Hematopoietic multipotent progenitor cell (in vitro differentiated cells): ENCODE measurements at places on chromosomes 7 and 10.

- no peak for DNase-seq
Observed at GRCh38 chr10:75506930-75507329, 75.5 kb downstream of the LRMDA start.

- peak; percentile 28 for DNase-seq
Observed at GRCh38 chr7:92246360-92247101, 757 bp downstream of the ANKIB1 start.

DNA sequence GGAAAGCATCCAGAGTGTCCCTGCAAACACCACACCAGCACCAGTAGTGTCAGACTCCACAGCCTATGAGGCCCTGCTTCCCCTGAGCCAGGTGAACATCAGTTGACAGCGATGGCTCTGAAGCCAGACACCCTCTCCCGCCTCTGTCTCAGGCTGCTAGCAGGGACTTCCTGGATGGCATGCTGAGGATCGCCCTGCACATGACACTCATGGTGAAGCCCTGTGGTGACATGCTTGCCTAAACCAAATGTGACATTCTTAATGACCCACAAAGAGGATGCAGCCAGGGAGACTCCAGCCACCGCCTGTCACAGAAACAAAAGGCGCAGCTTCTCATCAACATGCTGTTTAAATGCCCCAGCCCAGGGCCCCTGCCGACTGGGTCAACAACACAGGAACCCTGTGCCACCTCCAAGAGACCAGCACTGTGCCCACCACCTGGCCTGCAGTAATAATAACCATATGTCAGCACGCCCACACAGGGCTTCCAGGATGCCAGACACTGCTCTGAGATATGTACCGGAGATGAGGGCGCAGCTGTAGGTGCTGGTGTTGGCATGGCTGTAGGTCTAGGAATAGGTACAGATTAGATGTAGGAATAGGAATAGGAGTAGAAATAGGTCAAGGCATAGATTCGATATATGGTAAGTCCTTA is 81.3 kb downstream of the GRID1 start:
- no peak for DNase-seq

DNA sequence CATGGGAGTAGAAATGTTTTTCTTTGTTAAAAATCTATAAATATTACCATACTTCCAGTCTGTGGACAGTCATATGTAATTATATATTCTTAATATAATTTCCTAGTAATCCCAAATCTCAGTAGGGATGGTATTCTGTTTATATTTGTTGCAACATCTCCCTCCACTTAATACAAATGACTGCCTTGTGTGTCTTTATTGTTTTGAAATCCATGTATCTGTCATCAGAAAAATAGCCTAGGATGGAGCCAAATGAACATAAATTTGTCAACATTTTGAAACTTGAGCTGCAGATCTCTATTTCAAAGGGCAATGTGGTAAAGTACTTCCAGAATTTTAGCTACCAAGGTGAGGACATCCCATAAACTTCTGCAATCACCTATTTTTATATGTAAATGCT is 290.7 kb downstream of the TSPAN12 start:
- no peak for DNase-seq

GRCh38 chr7:18597754-18598153 is 102.2 kb downstream of the HDAC9 start:
- no peak for DNase-seq

- DNase-seq: peak; percentile 28
Observed at GRCh38 chr10:46255801-46256747, 30.7 kb upstream of the ANTXRL start.

- DNase-seq: no peak
Observed at GRCh38 chr10:129021594-129022304, 445.3 kb upstream of the MGMT start.

DNA sequence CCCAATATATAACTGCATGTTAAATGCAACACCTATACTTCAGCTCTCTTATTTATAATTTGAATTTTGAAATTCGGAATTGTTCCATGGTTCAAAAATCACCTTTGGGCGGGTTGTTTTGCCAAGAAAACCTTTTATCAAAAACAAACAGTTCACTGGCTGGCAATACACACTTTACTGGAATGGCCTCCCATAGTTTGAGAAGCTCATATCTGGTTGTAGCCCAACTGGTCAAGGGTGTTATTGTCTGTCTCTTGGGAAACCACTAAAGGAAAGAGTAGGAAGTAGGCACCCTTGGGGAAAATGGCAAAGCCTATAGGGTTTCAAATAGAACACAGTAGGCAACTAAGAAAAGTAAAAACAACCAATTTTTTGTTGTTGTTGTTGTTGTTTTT is 117.9 kb downstream of the HIPK2 start:
- no peak for DNase-seq

DNA sequence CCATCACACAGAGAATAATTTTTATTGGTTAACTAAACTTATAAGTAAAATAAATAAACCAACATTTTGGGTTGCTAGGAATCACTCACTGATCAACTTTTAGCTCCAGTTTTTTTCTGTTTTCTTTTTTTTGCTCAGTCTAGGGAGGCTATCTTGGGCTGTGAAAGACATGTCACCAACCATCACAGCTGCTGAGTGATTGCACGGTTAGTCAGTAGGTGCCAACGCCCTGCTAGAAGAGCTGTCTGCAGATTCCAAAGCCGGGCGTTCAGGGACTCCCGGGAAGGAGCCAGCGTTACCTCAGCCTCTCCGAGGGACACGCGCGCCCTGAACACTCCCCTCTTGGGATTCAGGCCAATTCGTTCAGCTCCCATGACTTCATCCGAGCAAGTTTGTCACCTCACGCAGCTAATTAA is 604 bp upstream of the STAM start:
- no peak for DNase-seq

- DNase-seq: peak; percentile 78
Observed at GRCh38 chr10:96017191-96017687, 26.1 kb upstream of the CCNJ start.

DNA sequence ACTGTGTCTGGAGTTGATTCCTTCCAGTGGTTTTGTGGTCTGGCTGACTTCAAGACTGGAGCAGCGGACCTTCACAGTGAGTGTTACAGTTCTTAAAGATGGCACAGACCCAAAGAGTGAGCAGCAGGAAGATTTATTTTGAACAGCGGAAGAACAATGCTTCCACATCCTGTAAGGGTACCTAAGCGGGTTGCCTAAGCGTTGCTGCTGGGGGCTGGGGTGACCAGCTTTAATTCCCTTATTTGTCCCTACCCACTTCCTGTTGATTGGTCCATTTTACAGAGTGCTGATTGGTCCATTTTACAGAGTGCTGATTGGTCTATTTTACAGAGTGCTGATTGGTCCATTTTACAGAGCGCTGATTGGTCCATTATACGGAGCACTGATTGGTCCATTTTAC is 13.2 kb downstream of the AKR1B15 start:
- DNase-seq: peak; percentile 84

DNA sequence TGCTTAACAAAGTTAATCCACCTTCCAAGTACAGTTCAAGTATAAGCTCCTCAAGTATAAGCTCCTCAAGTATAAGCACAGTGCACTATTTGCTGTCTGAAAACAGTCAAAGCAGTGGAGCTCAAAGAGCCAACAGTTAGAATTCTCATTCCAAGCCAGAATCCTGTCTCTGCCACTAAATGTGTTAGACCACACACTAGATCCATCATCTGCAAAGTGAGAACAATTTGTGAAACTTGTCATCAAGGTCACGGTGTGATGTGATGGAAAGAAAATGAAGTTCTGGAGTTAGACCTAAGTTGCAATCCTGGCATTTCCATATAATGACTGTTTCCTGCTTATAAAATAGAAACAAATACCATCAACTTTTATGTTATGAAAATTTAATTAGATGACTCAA is 602.5 kb downstream of the TNS3 start:
- no peak for DNase-seq

DNA sequence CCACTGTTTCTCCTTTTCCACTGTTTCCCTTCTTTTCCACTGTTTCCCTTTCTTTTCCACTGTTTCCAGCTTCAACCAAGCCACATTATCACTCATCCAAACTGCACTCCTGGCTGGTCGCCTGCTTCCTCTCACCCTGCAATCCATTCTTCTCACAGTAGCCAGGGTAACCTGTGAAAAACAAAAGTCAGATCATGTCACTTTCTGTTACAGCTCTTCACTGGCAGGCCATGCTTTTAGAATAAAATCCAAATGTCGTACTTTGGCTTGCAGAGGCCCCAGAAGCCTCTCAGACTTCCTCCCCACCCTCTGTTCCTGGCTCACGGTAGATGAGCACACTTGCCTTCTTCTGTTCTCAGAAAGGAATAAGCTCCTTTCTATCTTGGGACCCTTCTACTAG is 33.9 kb downstream of the STARD3NL start:
- peak; percentile 44 for DNase-seq
